ENCODE measurements at places on chromosomes 3 and 15.

DNA sequence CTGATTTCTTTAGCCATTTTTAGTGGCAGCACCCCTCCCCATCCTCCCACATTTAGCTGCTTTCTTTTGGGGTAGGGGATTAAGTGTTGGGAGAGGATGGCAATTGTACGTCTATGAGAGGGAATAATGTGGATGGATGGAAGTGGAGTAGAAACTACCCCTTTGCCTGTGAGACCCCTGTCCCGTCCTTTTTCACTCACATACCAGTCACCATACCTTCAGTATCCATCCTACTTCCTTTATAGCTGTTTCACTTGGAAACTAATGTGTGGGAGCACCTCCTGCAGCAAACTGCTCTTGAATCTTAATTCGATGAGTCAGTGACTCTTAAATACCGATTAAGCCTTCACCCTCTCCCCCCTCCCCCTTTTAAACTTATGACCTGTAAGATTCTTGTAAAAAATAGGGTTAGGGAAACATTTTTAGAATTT lies 730 bp downstream of the SPRED1 start:
- DNase-seq = no peak

- no peak for DNase-seq
Observed at GRCh38 chr3:155196131-155197021, 97.1 kb downstream of the STRIT1 start.

- DNase-seq = no peak
Observed at GRCh38 chr15:73628976-73629797, 4.0 kb downstream of the NPTN start.

GRCh38 chr3:123861081-123861836 lies 22.9 kb downstream of the MYLK start:
- no peak for DNase-seq

GRCh38 chr3:108333961-108334360 lies 37.6 kb downstream of the HHLA2 start:
- no peak for DNase-seq

- no peak for DNase-seq
Observed at GRCh38 chr3:178841011-178841410, 230.6 kb downstream of the ZMAT3 start.
